T-helper 17 cell (primary cell): ENCODE measurements at places on chromosomes 2 and 18.

DNA sequence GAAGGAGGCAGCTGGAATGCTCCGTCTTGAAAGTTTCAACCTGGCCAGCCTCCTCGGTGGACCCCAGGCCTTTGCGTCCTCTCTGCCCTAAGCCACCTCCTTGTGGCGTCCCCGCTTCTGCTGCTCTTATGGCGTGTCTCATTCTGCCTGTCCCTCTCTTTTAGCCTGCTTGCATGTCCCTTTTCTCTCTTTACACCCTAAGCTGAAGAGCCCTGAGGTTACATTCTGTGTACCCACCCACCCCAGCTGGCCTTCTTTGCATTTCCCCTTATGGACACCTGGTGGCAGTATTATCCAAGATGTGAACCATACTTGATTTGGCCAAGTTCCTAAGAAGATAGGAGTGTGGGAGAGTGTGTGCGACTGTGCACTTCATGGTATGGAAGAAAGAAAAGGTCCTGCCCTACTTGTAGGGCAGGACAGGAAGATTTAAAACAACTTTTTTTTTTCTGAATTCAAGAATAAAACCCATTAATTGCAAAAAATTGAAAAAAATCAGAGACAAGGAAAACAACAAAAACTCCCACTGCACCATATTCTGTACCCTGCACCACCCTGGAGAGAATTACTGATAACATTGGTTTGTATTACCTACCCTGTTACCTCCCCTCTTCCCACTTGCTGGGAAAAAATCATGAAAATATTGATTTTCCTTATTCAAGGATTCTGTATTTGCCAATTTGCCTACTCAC is 77.4 kb downstream of the DYSF start:
- no peak for DNase-seq

- DNase-seq, result no peak
Measured at GRCh38 chr2:239329972-239330572, 70.7 kb downstream of the HDAC4 start.

DNA sequence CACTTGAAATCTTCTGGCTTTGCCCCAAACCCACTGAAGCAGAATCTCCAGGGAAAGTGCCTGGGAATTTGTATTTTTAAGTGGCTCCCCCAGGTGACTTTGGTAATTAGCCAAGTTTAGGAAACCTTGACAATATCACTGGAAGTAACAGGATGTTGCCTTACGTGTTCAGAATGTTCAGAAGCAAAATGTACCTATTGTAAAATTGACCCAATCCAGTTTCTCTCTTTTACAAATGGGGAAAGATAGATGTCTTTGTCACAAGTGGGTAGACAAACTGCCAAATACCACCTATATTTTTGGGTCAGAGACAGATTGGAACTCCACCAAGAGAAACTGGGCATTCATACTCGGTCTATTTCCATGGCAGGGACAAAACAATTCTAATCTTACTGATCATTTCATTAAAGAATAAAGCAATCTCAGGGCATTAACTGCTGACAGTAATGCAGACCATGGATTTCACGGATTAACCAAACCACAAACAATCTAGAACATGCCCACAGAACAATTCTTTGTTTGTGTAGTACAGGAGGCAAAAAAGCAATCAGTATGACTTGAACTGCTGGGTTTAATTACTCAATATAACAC is 255.8 kb downstream of the ERBB4 start:
- no peak for DNase-seq

DNA sequence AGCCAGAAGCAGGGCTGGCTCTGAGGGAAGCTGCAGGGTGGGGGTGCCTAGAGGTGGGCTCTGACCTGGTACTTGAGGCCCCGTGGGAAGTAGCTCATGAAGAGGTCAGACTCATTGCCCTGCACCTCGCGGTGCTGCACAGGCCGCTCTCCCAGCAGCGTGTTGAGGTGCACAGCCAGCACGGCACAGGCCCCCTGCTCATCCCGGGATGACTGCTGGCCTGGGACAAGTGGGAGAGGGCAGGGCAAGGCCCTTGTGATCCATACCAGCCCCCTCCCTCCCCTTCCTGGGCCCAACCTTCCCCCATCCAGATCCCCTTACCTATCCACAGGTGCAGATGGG is 8.7 kb downstream of the CAPG start:
- no peak for DNase-seq

GRCh38 chr18:7931763-7932162 is 364.6 kb downstream of the PTPRM start:
- no peak for DNase-seq

DNA sequence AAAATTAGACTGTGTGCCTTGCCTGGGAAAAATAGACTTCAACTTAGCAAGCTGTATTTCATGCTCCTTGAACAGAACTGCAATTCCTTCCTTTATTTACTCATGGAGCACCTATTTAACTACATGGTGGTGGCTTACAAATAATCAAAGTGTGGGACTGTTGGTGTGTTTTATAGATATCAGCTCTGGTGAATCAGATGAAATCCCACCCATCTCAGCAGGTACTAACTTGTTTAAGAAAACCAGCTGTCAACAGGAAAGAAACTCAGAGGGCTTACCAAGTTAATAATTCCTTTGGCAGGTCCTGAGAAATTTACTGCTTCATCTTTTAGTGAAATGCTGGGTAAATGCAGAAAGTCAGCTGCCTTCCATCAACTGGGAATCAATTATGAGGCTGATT is 830.6 kb downstream of the SLC4A3 start:
- DNase-seq, result no peak

DNA sequence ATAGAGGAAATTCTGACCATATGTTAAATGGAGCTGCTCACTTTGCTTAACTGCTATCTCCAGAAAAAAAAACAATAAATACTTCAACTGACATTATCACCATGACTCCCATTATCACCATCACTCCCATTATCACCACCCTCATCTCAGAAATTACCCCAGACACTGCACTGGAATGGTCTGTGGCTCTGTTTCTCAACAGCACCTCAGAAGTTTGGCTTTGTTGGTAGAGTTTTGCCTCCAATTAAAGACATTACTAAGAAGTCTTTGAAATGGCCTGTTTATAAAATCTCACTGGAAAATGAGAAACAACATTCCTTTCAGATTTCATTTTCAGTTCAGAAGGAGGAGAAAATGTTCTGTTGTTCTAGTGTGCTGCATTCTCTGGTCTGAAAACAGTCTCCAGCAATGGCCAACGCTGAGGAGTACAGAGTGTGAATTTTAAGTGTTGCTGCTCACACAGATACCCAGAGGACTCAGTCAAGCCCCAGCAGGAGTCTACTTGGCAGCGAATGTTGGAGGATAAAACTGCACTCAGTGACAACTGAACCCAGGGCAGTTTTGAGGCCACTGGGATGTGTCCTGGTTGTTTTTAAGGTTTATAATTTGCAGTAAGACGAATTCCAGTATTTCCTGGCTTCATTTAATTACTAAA is 364.5 kb upstream of the CDH2 start:
- DNase-seq, result no peak

- DNase-seq, result no peak
Measured at GRCh38 chr2:40550085-40550484, 98.2 kb upstream of the SLC8A1 start.

DNA sequence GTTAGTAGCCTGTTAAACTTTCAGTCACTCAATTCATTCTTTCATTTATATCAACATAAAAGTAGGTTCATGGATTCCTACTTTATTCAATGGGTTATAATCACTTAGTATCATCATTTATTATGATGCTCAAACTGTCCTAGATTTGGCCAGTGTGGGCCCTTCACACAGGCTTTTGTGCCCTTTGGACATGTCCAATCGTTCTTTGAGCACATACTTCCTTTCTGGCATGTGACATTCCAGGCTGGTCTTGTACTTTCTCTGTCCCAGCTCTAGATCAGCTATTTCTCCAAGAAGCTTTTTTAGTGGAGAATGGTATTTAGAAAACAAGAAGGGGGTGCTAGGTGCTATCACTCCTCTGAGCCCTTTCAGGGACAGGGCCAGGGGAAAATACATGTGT is 11.5 kb downstream of the POLR1A start:
- DNase-seq, result no peak

- DNase-seq, result no peak
Measured at GRCh38 chr2:239874636-239875356, 150.3 kb downstream of the NDUFA10 start.

- DNase-seq, result no peak
Measured at GRCh38 chr18:75065251-75066000, 143.5 kb downstream of the PTGR3 start.

DNA sequence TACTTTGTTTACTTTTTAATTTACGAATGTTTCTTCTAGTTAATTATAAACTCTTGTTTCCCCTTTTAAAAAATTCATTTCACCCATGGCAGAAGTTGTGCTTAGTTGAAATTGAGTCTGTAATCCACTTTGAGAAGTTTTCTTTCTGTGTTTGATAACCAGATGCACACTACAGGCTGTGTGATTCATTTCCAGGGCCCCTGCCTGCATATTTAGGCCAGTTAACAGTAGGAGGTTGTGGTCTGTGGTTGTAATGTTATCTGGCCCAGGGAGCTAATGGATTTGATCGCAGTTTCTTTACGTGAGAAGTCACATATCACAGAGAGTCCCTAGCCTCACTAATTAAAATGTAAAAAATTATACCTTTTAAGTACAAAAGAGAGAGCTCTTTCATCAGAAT is 3.3 kb downstream of the CDH7 start:
- DNase-seq, result no peak

- DNase-seq, result no peak
Measured at GRCh38 chr2:160635488-160635887, 141.9 kb upstream of the RBMS1 start.

DNA sequence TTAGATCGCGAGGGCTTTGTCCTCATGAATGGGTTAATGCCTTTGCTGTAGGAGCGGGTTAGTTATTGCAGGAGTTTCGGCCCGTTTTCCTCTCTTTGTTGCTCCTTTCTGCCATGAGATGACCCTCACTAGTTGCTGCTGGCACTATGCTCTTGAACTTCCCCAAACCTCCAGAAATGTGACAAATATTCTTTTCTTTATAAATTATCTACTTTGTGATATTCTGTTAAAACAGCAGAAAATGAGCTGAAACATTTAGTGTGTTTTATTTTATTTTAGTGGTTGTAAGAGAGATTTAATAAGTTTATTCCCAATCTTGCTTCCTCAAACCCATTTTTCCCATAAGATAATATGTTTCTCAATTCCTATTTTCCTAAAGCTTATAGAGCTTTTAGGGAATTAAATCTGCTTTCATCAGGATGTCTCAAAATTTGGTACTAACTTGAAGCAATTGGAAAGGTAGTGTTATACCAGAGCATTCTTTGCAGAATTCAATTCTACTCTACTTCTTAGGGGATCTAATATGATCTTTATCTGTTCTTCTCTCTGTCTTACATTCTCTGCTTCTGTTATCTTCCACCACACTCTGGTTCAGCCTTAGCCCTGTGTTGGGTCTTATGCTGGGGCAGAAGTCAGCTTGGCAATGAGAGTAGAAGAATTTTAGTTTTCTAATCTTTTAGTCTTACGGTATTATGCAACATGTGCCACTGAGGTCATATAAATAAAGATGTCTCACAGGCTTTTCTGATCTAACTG is 23.1 kb downstream of the DDX1 start:
- DNase-seq, result no peak

GRCh38 chr18:26941584-26941983 is 76.1 kb upstream of the AQP4 start:
- no peak for DNase-seq

DNA sequence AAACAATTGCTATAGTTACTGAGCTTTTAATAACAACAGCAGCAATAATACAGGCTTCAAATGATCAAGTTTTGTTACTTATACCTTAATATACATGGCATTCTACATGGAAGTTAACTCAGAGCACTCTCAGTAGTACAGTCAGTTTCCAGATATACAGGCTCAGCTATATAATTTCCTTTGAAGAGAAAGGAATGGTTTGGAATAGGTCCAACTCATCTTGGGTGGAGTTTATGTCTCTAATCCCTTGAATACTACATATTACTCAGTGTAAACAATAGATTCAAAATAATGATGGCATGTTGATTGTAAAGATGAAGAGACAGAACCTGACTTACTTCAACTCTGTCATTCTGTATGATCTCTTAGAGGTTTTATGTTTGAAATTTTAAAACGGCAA is 174.9 kb downstream of the EPHA4 start:
- no peak for DNase-seq

- DNase-seq, result no peak
Measured at GRCh38 chr2:68107475-68107874, 44.7 kb upstream of the C1D start.

DNA sequence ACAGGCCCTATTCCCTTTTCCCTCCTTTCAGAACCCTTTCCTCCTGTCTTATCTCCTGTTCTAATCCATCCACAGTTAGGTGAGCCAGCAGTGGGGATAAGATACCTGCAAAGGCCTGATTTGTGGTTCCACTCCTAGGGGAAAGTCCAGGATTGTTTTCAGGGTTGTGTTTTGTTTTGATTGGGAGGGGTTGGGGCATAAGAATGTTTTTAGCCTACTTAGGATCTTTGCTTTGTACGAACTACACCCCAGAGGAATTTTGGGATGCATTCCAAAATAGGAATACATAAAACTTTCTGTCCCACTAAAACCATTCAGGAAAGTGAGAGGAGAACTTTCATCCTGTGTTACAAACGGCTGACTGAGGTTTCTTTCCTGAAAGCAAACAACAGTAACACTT is 150.8 kb upstream of the PGAP1 start:
- DNase-seq, result no peak

DNA sequence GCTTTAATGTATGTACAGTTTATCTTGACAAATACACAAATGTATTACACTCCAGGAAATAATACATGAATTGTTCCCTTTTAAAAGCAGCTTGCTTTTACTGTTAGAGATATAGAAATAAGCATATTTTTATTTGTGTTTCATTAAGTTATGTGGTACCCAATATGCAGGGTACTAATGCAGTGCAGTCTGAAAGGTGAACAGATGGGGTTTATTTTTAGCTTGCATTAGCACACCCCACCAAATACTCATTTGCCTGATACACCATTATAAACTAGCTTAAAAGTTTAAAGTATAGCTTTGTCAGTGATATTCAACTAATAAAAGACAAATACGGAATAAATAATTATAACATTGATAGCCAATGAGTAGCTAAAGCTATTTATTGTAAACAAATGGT is 394.7 kb upstream of the ZNF804A start:
- no peak for DNase-seq

DNA sequence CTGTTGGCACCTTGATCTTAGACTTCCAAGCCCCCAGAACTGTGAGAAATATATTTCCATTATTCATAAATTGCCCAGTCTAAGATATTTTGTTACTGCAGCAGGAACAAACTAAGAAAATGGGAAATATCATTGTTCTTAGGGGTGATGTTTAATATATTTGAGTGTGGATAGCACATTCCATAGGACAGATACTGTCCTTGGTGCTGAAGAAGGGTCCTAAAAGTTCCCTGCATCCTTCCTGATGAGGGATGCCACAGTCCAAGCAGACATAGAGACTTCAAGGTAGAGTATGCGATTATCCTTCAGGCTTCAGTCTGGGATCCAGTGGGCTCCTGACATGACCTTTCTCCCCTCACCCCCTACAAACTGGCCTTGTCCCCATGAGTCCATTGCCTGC is 689.0 kb downstream of the TDRD15 start:
- no peak for DNase-seq

DNA sequence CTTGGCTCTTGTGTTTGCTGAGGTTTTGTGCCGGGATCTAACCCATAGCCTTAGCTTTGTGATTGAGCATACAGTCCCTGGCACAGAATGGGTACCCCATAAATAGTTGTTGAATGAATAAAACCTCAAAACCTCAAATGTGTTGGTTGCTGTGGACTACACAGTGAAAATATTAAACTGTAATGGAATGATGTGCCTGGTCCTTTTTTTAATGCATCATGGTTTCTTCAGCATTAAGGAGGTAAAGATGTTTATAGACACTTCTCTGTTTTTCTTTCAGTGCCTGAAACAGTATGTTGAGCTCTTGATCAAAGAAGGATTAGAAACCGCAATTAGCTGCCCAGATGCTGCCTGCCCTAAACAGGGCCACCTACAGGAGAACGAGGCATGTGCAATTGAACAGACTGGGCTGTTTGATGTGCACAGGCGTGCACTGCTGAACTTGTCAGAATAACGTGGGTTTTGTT is 97.0 kb downstream of the RNF144A start:
- no peak for DNase-seq
